ENCODE measurements at places on chromosomes 16 and 17.

DNA sequence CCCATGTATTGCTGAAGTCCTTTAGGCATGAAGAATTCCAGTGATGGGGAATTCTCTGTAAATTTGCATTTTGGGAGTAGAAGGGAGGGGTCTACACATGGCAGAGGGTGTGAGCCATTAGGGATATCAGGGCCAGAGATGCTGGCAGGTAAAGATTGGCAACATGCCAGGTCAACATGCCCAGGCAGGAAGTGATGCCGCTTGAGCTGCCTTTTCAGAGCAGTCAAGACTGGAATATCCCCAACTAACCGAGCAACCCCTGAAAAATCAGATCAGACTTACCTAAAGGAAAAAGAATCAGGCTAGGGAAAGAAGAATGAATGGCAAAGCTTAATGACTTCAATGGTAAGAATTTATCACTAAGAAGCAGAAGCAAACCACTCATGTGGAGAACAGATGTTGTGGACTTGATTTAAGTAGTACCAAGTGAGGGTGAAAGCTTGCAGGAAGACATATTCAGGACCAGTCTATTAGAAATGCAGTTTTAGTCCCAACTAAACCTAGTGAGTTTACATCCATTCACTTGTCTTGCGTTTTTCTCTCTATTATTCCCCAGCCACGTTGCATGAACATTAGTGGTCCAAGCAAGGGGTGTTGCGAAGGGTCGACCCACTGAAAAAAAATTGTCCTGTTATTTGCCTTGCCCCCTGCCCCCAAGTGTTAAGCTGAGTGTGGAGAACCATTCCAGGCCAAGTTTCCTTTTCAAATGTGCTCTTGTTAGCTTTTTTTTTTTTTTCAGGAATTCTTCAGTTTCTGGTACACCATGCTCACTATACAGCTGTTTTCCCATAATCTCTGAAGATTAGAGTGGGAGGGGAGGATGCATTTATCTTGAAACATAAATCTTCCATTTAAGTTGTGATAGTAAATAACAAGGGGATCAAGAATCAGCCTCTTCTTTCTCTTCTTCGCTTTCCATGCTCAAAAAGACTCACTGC lies 105.2 kb downstream of the ABCA8 start:
- no peak for DNase-seq

DNA sequence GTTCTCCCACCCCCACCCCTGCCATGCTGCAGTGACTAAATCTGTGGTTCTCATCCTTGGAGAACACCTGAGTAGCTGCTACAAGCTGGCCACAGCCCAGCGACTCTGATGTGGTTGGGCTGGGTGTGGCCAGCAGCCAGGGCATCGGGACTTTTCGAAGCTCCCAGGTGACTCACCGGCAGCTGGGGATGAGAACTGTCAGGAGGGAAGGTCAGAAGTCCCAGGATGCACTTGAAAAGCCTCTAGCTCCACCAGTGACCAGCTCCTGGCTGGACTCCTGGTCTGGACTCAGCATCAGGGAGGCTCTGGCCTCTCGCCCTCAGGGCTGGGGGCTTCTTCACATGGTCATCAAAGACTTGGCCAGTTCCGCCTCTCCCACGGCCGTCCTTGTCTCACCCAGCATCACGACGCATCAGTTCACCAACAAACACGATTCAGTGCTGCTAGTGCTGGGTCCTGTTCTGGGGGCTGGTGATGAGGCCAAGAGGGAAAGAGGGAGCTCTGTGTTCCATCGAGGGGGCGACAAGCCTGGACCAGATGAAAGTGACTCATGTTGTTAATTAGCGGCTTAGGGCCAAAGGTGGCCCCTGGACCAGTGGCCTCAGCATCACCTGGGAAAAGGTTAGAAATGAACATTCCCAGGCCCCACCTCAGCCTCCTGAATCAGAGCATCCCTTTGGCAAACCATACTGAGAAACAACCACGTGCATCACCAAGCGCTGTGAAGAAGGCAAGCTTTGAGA lies 3.9 kb upstream of the C17orf99 start:
- no peak for DNase-seq

DNA sequence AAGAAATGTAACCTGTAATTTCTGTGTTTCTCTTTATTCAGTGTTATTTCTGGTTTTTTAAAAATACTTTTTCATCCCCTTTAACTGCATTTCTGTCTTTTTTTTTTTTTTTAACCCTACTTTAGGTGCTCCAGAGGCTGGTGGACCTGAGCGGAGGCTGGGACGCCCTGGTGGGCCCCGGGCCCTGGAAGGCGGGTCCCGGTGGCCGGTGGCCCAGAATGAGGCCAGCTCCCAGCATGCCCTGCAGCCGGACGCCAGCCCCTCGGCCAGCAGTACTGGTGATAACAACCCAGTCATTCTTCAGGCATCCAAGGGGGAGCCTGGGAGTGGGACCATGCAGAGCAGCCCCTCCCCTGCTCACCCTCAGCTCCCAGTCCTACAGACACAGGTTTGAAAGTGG lies 1.5 kb downstream of the SRCAP start:
- DNase-seq: no peak

GRCh38 chr16:72189865-72190371 lies 18.0 kb upstream of the PMFBP1 start:
- no peak for DNase-seq

GRCh38 chr17:73042225-73042624 lies 50.3 kb downstream of the SLC39A11 start:
- no peak for DNase-seq

GRCh38 chr16:84314373-84314772 lies 19.7 kb downstream of the WFDC1 start:
- DNase-seq: no peak
